ENCODE measurements at places on chromosomes 4 and X.

DNA sequence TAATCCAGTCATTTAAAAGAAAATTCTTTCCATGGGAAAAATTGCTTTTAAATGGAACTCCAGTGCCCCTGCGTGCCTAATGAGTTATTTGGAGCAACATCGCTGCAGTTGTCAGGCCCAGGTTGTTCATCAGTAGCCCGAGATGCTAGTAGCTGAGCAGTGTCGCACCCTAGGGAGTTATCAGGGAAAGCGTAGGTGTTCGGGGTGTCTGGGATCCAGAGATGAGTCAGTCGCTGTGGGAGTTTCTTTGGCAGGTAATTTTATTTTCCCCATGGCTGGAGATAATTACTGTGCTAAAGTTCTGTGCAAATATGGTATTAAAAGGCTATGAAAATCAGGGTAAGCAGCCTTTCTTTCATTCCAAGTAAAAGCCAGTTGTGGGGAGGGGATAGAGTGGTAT is 49.4 kb downstream of the ANXA3 start:
- no peak for DNase-seq

DNA sequence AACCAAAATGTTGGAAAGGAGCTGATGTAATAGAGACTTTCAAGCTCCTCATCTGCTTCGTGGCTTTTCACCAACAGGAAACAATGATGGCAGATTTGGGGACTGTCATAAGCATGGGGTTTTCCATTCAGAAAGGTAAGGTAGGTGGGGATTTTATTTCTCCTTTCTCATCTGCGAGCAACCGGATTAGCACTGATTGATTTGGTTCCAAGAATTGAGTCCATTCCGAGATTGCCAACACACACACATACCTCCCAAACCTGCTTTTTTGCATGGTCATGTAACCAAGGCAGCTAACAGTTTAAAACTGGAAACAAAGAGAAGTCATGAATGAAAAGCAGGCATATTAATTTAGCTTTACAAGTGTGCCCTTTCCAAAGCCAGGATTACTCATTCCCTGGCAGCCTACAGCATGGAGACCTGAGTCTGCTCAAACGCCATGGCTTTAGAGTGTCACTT is 63.0 kb upstream of the LNX1 start:
- DNase-seq = no peak

DNA sequence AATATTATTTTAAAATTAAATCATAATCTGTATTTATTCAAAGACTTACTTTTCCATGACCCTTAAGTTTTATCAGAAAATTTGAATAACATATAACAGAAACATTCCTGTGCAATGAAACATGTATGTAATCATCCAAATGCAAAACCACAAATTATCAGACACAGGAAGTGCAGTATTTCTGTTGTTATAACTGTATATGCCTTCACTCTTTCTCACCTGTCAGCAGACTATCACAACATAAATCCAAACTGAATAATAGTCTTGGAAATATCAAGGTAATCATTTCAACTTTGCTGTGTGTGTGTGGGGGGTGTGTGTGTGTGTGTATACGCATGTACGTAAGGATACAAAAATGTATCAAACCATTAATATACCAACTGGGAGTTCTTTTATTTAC is 285.9 kb downstream of the SLC7A11 start:
- DNase-seq = no peak

GRCh38 chr4:127410201-127410600 is 222.6 kb upstream of the INTU start:
- DNase-seq = no peak

GRCh38 chr4:88859191-88859812 is 161.7 kb upstream of the NAP1L5 start:
- DNase-seq = no peak

DNA sequence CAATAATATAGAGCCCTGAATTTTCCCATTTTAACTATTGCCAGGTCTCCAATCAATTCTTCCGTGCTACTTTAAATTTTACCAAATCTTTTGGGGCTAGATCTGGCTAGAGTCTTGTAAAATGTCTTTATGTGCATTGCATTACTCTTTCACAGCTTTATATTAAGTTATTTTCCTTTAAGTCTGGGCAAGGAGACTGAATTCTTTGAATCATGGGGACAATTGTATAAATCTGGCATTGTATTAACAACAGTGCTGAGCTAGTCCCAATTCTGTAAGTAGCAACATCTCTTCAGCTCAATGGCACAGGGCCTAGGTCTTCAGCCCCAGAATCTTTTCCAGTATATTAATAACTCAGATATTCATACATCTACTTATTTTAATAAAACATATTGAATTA is 1080.4 kb upstream of the INTU start:
- DNase-seq = no peak

DNA sequence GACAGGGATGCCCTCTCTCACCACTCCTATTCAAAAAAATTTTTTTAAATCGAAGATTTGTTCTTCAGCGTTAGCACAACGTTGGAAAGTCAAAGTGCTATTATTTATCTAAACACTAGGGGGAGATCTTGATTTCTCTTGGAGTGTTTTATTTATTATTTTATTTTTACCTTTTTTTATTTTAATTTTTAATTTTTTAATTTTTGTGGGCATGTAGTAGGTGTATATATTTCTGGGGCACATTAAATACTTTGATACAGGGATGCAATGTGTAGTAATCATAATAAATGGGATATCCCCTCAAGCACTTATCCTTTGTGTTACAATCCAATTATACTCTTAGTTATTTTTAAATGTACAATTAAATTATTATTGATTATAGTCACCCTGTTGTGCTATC is 37.4 kb upstream of the SLC10A4 start:
- DNase-seq = no peak

DNA sequence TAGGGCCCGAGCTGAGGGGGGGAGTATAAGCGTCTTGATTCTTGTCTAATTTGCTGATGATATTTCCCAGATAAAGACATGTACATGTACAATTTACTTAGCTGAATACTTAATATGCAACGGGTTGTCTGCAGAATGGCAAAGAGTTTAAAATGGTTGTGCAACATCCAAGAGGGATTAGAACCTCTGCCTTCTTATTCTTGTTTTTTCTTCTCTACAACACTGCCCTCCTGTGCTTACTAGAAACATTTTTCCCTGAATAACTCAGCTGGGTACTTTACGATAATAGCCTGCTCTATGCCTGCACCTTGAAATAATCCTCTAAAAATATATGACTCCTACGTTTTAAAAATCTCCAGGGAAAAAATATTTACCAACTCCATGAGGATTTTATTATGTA is 41.8 kb downstream of the INTS12 start:
- no peak for DNase-seq

GRCh38 chr4:10047967-10048366 is 26.7 kb upstream of the SLC2A9 start:
- no peak for DNase-seq

DNA sequence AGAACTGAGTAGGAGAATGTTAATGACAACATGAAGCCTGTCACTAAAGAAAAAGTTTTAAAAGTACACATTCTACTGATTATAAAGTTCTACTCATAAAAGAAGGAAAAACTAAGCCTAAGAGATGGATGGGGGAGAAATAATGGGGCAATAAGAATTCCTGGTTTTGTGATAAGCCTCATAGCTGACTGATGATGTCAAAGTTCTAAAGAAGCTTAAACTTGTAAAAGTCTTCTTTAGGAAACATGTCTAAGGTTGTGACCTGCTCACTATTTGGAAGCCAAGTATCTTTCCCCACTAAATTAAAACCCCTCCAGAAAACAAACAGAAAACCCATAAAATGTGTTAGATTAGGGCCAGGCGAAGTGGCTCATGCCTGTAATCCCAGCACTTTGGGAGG is 232.9 kb upstream of the GIMD1 start:
- no peak for DNase-seq

- no peak for DNase-seq
Measured at GRCh38 chrX:40140706-40141499, 43.1 kb upstream of the BCOR start.

DNA sequence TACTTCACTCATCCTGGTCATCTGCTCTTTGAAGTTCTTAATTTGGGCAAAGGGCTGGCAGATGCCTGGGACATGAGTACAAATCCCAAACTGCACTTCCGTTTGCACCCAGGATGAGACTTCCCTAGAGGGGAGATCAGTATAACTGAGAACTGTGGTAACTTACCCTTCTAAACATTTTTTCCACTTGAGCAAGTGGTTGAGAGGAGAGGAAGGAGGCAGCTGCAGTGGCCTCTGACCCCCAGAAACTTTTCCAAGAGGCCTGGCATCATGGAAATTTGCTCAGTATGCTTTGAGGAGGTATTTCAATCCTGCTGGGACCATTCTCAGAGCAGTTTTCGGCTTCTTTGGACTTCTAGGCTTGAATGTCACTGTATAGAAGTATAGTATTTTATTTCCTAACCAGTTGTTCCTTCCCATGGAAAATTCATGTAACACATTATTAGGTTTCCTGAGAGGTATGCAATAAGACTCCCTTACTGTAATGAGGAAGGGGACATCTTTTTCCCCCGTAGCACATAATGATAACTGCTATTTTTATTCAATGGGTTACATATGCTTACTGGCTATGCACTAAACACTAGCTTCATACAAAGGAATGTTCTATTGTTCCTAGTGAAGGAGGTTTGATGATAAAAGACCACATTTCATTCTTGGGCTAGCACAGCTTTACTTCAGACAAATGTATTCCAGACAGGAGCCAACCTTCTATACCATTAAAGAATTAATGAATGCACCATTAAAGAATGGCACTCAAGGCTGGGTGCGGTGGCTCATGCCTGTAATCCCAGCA is 129.3 kb downstream of the SHROOM3 start:
- no peak for DNase-seq

- no peak for DNase-seq
Measured at GRCh38 chr4:154998773-154999172, 209.7 kb upstream of the NPY2R start.

DNA sequence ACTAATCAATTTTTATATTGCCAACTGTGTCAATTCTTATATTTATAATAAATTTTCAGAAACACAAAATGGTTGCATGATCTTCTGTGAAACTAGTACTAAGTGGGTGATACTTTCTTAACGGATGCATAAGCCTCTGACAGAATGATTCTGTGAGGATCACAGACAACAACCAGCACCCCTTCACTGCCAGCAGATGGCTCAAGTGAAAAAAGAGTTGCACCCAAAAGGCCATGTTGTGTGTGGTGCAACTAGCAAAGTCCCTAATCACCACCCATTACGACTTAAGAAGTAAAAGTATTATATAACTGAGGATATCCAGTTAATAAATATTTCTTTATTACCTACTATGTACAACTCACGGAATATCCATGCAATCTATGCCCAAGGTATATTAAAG is 334.0 kb downstream of the PCDH19 start:
- DNase-seq = no peak

GRCh38 chrX:9656871-9657270 is 108.8 kb downstream of the GPR143 start:
- no peak for DNase-seq

- no peak for DNase-seq
Measured at GRCh38 chr4:1241466-1241935, 7.4 kb downstream of the CTBP1 start.

GRCh38 chrX:30246769-30247489 is at the start of gene MAGEB1:
MAGEB1 (plus strand) TSS chrX:30247146; CDS start chrX:30250494, 3,348 bp downstream.
- no peak for DNase-seq

GRCh38 chr4:151887031-151887815 is 126.4 kb upstream of the GATB start:
- no peak for DNase-seq

DNA sequence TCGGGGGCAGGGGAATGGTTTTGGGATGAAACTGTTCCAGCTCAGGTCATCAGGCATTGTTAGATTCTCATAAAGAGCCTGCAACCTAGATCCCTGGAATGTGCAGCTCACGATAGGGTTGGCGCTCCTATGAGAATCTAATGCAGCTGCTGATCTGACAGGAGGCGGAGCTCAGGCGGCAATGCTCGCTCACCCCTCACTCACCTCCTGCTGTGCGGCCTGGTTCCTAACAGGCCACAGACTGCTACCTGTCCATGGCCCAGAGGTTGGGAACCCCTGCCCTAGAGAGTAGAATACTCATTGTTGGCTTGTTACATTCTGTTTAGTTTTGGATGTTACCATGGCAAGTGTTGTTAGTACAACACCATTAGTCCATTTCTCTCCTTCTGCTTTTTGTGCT is 40.8 kb upstream of the STX18 start:
- DNase-seq = no peak

GRCh38 chrX:119990556-119991004 is 47.0 kb upstream of the NKAP start:
- no peak for DNase-seq

DNA sequence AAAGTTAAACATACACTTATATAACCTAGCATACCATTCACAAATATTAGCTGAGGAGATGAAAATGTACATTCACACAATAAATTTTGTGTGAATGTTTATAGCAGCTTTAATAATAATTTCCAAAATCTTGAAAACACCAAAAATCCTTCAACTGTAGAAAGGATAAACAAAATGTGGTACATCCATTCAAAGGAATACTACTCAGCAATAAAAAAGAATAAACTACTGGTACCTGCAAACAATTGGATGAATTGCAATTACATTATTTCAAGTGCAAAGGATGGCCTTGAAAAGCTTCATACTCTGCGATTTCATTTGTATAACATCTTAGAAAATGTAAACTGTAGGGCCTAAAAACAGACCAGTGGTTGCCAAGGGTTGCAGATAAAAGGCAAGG is 11.7 kb upstream of the RPS6KA6 start:
- DNase-seq = no peak

DNA sequence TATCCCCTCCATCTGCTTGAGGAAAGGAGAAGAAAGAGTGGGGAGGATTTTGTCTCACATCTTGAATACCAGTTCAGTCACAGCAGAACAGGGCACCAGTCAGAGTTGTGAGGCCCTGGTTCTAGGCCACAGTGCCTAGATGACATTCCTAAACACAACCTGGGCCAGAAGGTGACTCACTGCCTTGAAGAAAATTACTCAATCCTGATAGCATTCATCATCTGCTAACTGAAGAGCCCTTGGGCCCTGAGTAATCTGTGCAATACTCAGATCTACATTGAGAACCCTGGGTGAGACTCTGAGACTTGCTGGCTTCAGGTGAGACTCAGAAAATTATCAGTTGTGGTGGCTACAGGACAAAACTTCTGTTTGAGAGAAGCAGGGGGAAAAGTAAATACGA is 20.5 kb upstream of the PRR32 start:
- DNase-seq = no peak

DNA sequence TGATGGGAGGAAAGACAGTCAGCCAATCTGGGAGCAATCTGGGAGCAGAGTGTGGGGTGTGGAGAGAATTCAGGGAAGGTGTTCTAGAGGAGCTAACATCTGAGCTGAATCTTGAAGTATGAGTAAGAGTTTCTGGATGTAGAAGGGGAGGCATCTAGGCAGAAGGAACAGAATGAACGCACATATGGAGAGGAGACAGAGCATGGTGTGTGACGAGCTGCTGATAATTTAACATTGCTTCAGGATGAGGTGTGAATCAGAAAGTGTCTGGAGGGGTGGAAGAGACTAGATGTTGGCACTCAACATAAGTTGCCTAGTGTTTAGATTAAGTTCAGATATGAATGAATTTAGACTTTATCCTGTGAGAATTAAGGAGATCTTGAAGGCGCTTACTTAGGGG is 58.9 kb downstream of the CPE start:
- DNase-seq = no peak

GRCh38 chr4:168832763-168833575 is 177.1 kb downstream of the CBR4 start:
- no peak for DNase-seq
